ENCODE measurements at places on chromosomes 2 and 18.

DNA sequence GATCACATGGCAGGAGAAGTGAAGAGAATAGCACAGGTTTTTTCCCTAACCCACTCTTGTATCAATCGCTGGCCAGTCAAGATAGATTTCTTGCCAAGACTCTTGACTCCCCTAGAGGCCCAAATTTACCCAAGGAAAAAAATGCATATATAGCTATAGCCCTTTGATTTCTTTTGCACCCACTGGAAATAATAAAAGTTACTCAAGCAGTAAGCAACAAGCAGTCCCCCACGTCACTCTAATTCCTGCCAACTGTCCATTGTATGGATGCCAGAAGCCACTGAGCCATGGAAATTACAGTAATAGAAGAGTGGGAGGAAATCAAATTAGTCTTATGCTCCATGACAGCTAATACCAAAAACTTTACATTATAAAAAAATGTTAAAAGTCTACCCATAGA, 125.3 kb upstream of the SLC39A10 start:
- DNase-seq = no peak

- DNase-seq = peak; percentile 76
Observed at GRCh38 chr2:178579006-178579405, 98.7 kb downstream of the PLEKHA3 start.

DNA sequence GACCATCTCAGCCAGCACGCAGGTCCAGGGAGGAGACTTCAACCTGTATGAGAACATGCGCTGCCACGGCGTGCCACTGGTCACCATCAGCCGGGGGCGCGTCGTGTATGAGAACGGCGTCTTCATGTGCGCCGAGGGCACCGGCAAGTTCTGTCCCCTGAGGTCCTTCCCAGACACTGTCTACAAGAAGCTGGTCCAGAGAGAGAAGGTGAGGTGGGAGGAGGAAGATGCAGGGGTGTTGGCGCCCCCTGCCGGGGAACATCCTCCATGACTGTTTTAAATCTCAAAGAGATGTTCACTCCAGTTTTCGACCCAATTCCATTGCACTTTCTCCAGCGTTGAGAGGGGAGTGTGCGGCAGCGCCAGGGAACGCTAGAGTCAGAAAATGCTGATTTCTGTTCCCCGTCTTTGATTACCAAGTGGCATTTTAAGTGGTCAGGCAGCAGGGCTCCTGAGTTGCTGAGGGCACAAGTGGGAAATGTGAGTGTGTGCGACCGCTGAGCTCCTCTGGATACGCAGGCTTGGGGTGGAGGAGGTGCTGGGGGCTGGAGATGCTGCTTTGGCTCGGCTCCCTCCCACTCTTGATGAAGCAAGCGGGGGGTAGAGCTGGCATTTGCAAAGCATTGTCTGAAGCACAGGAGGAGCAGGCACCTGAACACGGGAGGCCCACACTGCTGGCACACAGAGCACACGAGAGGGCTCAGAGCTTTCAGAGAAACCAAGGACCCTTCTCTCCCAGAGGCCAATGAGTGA, 27.7 kb upstream of the MAPRE3 start:
- peak; percentile 78 for DNase-seq

DNA sequence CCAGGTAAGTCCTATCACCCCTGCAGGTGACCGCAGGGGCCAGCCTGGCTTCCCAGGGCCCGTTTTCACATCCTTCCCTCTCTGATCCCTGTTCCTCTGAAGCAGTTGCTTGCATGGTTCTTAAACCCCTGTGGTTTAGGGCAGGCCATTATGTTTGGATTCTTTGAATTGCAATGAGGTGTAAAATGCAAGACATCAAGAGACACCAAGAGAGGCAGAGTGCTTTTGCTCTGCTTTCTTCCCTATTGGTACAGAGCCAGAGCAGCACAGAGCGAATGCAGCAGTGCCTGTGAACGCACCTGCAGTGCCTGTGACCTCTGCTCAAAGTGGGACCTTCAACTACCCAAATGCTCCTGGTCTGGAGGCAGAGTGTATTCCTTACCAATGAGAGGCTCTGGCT, 7.6 kb downstream of the RFX8 start:
- no peak for DNase-seq

GRCh38 chr2:23434721-23435121, 49.7 kb downstream of the KLHL29 start:
- DNase-seq = no peak

- no peak for DNase-seq
Observed at GRCh38 chr18:11020161-11020853, 129.1 kb downstream of the PIEZO2 start.

GRCh38 chr2:33497221-33497650, 20.8 kb downstream of the RASGRP3 start:
- DNase-seq = peak; percentile 90

- no peak for DNase-seq
Observed at GRCh38 chr2:6470518-6470917, 395.2 kb downstream of the CMPK2 start.

GRCh38 chr18:23824240-23824639, 135.0 kb downstream of the LAMA3 start:
- no peak for DNase-seq

- no peak for DNase-seq
Observed at GRCh38 chr2:207772081-207772843, 2.6 kb upstream of the FZD5 start.

All from NB4 (cell line).